ENCODE measurements at places on chromosomes 2 and 18.

GRCh38 chr2:75605770-75606529 lies 40.6 kb upstream of the MRPL19 start:
- DNase-seq: peak; percentile 99

DNA sequence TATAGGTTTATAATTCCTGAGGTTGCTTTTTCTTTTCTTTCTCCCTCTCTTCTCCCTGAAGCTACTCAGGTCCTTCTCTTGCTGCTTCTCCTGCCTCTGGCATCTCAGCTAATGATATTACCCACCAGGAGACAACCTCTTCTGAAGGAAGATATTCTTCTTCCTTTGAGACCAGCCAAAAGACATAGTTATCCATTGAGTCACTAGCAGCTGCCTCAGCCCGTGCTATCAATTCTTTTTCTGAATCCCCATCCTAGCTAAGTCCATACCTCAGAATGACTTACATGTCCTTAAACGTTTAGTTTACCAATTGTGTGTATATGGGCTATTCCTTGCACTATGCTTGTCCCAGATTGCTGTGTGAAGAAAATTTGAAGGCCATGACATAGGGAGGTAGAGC lies 25.0 kb upstream of the RNF103 start:
- no peak for DNase-seq

DNA sequence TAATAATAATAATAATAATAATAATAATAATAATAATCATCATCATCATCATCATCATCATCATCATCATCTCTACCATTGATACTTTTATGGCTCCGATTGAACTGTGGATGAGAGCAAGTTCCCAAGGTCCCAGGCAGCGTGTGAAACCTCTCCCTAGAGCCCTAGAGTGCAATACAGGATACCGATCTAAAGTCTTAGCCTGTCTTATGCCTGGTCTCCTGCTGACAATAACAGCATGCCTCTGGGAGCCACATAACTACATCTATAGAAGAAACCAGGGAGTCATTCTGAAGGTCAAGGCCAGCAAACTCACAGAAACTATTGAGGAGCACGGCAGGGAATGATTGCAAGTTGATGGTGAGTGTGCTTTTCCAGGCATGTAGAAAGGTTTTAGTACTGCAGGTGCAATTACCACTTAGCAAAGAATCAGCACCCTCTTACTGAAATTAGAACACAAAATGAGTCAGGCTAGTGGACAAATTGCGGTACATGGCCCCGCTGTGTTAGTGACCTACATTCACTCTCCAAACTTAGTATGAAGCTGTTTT lies 457.2 kb upstream of the CDH20 start:
- no peak for DNase-seq

DNA sequence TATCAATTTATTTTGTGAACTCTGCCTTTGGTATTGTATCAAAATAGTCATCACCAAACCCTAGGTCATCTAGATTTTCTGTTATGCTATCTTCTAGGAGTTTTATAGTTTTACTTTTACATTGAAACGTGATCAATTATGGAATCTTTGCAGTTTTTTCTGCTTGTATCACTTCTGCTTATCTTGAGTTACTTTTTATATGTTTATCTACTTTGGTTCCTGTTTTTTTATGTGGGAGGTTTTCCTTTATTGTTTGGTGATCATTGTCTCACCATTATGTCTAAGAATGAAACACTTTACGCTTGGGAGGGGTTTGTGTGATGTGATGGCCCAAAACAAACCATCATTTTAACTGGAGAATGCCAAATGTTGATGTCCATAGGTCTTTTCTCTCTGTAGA lies 261.2 kb downstream of the SPAG16 start:
- DNase-seq: no peak

DNA sequence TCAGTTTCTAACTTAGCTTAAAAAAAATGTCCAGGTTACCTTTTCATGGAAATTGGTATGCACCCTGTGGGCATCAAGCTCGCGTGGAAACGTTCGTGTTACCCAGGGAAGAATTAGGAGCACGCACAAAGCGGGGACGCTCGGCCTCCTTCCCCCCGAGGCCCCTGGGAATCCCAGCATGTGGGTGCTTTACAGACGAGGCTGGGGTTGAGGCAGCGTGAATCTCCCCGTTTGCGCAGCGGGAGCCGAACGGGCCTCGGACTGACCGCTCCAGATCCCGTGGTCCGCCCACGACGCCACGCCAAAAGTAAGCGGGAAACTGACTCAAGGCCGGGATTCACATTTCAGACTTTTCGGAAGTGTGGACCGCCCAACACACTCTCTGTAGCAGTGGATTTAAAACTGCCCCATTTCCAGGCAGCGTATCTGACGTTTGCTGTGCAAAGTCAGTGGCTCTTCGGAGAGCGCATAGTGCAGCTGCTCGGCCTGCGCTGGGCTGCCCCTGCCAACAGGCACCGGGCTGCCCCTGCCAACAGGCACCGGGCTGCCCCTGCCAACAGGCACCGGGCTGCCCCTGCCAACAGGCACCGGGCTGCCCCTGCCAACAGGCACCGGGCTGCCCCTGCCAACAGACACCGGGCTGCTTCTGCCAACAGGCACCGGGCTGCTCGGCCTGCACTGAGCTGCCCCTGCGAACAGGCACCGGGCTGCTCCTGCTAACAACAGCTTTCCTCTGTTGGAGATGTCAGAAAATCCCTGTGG lies 49.7 kb downstream of the SH3YL1 start:
- DNase-seq: no peak

DNA sequence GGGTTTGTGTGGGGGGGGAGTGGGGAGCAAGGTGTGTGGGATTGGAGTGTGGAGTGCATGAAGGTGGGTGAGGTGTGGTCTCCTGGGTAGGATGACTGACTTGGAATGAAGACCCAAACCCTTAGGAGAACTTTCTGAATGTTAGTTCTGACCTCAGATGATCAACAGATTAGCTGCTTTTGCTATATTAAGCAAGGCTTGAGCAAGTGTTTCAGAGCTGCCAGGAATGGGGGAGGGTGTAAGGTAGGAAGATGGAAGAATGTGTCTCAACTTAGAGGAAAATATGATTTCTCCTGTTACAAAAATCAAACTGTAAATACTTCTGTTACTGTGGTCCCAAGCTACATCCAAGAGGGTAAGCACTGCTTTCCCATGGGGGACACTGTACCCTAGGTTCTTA lies 273.6 kb downstream of the TGIF1 start:
- DNase-seq: no peak

DNA sequence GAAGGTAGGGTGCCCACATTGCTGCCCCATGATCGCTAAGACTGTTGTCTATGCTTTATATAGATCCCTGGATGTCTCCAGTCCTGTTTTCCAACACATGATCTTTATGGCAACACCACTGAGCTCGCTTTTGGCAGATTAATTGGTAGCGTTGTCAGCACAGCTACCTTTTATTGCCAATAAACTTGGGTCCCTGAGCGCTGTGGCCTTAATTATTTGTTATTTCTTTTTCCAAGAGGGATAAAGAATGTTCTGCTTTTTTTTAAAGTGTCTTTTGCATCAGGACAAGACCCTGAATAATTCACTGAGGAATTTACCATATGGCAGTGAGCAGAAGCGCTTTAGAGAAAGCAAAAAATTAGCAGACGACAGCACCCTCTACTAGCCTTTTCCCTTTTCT lies 113.5 kb downstream of the COLEC12 start:
- no peak for DNase-seq

DNA sequence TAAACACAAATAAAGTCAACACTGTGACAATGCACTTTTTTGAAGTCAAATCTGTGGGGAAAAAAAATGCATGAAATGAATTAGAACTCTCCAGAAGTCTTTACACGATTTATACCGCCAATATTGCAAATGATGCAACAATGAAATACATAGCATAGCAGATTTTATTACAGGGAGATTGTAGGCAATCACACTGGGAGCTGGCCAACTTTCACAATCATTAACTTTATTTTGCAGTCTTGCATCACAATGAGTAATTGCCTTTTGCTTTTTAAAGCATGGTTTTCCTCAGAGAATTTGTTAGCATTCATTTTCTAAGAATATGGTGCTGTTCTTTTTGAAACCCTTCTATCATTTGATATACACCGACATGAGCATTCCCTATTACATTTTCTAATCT lies 366.4 kb upstream of the FSIP2 start:
- DNase-seq: no peak

DNA sequence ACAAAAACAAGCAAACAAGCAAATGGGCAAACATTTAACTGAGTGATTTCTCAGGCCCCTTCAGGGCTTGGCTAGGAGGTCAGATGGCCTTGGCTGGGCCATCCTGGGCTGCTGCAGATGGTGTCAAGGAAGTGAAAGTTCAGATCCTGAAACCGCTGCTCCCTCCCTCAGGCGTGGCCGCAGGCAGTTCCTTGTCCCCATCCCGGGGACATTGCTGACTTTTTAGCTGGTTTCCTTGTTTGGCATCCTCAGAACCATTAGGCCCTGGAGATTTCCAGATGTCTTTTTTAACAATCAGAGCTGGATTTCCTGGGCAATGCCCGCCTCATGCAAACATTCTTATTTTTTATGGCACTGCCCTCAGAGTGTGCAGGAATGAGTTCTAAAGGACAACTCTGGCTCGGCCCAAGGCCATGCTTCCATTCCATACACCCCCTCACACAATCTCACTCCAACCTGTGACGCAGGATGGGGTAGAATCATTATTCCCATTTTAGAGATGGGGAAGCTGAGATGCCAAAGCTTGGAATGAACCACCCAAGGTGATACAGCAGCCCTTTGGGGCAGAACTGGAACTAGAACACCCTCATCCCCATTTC lies 86.1 kb upstream of the ZCCHC2 start:
- DNase-seq: no peak

Measured in AG10803 (cell line).